Stimulated activated CD4-positive, alpha-beta T cell treated with anti-CD3 and anti-CD28 coated beads, Interleukin-1b, Interleukin-23, amount 100 ng/mL, for 24 hours (primary cell): ENCODE measurements at places on chromosomes 12 and 14.

- DNase-seq, result no peak
Measured at GRCh38 chr14:36383767-36384431, 63.5 kb upstream of the MBIP start.

- no peak for DNase-seq
Measured at GRCh38 chr14:94163796-94164195, 10.3 kb upstream of the PPP4R4 start.

- no peak for DNase-seq
Measured at GRCh38 chr14:45051896-45052295, 32.0 kb upstream of the PRPF39 start.

- DNase-seq, result no peak
Measured at GRCh38 chr12:32015036-32015435, 55.8 kb downstream of the RESF1 start.

- no peak for DNase-seq
Measured at GRCh38 chr12:46358791-46359666, 13.5 kb downstream of the SLC38A2 start.

DNA sequence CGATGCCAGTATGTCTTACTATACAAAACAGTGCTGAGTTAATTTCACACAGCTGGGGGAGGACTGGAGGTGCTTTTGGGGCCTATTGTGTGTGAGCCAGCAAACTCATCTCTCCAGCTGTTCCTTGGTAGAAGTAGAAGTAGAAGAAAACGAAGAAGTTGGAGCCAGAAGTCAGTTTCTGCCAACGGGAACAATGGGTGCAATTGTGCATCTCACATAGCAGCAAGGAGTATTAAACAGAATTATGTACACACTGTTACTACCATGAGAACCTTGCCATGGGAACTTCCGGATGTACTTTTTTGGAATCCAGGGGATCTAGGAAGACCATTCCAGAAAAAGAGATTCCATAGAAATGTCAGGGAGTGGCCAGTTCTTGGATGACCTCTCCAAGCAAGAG, 88.6 kb downstream of the VCPKMT start:
- DNase-seq, result no peak

DNA sequence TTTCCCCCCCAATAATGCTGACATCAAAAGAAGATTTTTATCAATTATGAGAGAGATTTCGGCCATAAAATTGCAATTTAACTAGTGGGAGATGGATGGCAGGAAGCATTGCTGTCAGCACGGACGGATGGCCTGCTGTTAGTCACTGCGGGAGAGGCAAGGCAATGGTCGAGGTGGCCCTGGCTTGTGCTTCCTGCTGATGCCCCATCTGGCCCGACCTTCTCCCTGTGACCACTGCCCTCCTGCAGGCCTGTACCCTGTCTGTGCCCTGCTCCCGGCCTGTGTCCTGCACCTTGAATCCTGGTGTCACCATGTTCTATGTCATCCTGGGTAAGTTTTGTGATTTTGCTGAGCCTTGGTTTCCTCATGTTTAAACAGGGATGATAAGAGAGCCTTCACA, 67.6 kb downstream of the ADCK1 start:
- DNase-seq, result no peak
